Right hindlimb (tissue), 1 donor: ENCODE measurements at places on chromosomes 13 and 19.

DNA sequence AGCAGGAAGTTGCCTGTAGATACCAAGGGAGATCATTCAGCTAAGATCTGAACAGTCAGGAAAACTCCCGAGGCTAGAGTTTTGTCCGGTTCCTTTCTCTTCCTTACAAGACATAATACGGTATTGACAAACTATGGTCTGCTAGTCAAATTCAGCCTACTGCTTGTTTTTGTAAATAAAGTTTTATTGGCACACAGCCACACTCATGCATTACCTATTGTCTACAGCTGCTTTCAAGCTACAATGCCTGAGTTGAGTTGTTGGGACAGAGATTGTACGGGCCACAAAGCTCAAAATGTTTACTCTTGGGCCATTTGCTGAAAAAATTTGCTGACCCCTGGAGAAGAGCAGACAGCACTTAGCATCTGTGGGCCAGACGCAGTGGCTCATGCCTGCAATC lies 2.5 kb downstream of the SLC1A6 start:
- no peak for DNase-seq

DNA sequence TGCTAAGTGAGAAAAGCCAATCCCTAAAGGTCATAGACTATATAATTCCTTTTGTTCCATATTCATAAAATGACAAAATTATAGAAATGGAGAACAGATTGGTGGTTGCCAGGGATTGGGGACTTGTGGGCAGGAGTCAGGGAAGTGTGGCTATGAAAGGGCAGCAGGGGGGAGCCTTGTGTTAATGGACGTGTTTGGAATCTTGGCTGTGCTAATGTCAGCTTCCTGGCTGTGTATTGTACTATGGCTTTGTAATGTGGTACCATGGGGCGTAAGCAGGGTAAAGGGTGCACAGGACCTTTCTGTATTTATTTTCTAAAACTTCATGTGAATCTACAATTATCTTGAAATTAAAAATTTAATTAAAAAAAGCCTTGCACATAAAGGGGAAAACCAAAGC lies 248.5 kb downstream of the UQCRFS1 start:
- no peak for DNase-seq

- no peak for DNase-seq
These were observed 884 bp upstream of the CBY2 start for GRCh38 chr13:45700971-45701900.

DNA sequence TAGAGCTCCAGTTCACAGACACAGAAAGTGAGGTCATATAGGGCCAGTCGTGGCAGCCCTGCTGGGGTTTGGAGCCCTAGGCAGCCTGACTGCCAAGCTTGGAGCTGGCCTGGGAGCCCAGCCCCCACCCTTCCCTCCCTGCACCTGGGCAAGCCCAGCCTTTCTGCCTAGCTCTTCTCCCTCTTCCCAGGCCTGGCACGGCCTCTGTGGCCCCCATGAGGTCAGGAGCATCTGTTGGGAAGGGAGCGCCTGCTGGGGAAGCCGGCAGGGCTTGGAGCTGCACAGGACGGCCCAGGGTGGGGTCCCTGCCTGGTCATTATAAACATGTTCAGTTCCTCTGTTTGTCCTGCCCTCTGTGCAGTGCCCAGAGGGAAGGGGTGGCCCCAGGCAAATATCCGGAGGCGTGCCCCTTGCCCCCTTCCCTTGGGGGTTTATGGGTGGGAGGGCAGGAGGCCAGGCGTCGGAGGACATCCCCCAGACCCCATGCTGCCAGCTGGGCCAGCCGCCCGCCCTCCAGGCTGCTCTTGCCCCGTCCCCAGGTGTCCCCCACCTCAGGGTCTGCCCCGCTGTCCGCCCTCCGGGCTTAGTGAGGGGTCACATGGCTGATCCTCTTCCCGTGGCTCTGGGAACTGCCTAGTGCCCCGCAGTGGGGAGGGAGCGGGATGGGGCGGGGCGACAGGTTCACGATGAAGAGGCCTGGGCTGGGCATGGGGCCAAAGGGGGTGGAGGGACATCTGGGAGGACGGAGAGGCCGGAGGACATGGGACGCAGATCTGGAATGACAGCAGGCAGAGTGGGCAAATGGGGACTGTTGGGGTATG lies 30.0 kb upstream of the NCCRP1 start:
- DNase-seq, result peak; percentile 64

DNA sequence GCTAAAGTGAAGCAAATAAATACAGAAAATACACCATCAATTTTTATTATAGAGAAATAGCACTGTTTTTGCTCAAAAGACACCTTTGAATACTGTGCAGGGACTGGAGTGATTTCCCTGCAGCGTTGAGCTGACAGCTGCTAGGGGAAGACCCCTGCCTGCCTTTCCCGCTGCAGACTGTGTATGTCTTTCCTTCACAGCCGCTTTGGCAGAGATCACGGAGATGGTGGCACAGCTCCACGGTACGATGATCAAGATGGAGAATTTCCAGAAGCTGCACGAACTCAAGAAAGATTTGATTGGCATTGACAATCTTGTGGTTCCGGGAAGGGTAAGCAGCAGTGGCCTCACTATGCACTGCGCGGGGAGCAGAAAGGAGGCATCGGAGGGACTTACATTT lies 141.5 kb downstream of the STK24 start:
- DNase-seq, result no peak

DNA sequence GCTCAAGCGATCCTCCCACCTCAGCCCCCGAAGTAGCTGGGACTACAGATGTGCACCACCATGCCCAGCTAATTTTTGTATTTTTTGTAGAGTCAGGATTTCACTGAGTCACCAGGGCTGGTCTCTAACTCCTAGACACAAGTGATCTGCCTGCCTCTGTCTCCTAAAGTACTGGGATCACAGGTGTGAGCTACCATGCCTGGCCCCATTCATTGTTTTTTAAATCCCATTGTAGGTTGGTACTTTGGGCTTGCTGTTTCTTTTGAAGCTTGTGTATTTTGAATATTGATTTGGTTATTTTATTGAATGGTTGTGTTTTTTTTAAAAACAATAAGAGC lies 26.7 kb downstream of the ZMYM2 start:
- no peak for DNase-seq

DNA sequence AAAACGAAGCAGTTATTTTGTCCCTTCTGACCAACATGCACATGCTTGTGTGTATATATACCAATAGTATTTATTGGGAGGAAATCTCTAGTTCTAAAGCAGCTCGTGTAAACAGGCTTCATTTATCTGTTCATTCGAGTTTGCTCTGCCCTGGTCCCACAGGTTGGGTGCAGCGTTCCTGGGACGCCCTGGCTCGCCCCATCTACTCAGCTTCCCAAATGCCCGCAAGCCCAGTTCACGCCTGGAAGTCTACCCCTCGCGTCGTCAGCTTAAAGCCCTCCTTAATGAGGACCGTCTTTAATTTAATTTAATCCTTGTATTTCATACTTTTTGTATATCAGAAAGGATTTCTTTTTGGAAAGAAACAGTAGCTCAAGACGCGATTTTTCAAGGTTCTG lies 604 bp downstream of the THSD1 start:
- DNase-seq, result no peak

DNA sequence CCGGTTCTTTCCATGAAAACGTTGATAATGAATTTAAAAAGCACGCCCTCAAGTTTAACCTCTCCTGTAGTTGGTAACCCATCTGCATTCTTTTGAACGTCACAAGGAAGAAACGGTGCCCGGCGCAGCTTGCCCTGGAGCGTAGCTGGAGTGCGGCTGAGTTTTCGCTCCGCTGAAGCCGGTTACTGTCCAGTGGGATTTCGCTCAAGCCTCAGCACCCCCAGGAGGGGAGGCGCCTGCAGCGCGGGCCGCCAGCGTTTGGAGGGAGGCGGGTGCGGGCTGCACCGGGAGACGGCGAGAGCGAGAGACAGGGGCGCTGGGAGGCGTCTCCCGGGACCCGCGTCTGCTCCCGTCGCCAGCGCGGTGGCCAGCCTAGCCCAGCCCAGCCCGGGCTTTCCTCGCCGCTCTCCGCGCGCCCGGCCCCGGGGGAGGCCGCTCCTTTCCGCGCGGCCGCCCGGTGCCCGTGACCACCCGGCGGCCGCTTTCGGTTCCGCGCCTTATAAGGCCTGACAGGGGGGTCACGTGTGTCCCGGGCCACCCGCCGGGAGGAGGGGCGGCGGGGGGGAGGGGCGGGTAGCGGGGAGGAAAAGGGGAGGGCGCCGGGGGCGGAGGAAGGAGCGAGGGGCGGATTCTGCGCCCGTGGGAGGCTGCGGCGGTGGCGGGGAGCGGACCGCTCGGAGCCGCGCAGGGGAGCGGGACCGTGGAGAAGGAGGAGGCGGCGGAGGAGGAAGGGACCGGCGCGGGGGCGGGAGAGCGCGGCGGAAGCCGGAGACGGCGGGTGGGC lies 8.3 kb upstream of the DGKH start:
- peak; percentile 94 for DNase-seq

DNA sequence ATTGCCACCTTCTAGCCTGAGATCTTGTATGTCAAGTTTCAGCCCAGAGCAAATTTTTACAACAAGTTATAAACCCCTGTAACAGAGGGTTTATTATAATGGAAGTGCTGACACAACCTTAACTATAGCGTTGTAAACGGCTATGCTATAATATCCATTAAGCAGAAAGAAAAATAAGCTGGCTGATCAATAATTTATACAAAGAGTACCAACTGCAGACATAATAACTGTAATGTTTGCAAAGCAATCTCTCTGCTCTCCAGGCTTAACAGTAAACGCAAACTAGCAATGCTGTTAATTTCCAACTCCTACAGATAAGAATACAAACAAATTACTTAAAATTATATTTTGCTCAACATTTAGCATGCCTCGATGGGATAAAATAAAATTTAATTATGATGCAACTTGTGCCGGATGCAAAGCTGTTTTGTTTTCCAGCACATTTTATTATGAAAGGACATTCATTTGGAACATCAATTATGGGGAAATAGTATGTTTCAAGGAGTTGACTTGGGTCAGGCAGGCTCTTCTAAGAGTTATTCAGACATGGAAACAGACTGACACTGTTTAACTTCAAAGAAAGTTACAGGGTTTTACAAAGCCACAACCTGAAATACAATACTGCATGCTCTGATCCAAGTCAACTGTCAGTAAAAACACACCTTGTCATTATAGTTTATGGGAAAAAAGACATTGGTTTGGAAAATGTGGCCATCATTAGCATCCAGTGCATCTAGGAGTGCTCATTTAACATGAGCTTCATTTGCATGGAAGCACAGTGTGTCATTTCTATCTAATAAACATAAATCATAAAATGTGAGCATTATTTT lies 6.6 kb upstream of the DACH1 start:
- DNase-seq, result no peak

DNA sequence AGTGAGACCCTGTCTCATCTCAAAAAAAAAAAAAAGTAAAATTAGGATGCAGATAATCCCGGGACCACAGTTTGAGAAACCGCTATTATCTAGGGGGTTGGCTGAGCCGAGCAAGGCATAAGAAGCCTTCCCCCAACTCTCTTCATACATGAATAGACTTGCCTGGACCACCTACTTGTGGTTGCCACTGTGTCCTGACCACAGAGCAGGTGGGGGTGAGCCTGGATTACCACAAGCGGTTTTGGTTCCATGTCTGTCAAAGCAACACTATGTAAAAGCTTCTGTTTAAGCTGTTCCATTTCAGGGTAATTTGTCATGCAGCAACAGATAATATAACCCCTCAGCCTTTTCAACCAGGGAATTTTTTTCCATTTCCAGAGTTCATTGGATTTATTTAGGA lies 3.3 kb upstream of the NAPA start:
- no peak for DNase-seq

- DNase-seq, result no peak
These were observed 59.8 kb downstream of the TRPM4 start for GRCh38 chr19:49217382-49217781.

- DNase-seq, result no peak
These were observed 12.7 kb downstream of the SOX1 start for GRCh38 chr13:112079696-112080095.

- no peak for DNase-seq
These were observed 155.5 kb downstream of the FLT1 start for GRCh38 chr13:28339419-28339818.

GRCh38 chr13:37473035-37473434 lies 125.5 kb downstream of the POSTN start:
- DNase-seq, result no peak

DNA sequence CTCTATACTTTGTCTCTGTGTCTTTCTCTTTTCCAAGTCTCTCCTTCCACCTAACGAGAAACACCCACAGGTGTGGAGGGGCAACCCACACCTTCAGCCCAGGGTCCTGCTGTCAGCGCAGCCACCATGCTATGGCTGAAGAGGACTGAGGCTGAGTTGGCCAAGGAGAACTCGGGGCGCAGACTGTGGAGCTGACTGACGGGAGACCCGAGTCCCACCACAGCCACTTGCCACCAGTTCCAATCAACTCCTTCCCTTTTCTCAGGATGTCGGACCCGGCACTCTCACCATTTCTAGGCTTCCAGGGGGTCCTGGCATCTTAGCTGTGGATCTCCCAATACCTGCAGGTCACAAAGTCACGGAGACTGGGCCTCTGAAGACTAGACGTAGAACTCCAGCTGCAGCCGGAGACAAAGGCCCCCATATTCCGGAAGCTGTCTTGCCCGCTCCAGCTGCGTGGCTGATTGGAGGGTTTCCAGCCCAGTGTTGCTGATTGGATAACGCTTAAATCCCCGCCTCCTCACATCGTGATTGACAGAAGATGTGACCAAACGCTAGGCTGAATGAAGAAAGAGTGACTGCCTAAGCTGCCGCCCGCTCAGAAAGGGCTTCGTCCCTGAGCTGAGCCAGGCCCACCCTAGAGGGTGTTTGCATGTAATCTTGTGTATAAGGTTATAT lies 63.6 kb downstream of the ZNF429 start:
- peak; percentile 97 for DNase-seq

DNA sequence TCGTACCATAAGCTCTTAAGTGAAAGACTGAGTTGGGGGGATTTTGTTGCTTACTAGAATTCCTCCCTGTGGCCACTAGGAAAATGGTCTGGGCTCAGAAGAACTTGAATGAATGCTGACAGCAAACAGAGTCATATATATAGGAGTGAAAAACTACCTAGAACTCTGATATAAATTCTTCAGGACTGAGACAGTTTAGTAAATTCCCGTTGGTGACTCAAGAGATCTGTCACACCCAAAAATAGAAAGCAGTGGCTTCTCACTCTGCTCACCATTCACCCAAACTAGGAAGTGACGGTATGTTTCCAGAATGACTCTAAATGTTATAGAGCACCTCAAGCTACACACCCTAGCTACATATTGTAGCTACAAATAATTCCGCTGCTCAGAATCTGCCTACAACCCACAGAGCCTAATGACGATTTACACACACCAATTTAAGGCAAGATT lies 116.2 kb downstream of the TBC1D4 start:
- no peak for DNase-seq

DNA sequence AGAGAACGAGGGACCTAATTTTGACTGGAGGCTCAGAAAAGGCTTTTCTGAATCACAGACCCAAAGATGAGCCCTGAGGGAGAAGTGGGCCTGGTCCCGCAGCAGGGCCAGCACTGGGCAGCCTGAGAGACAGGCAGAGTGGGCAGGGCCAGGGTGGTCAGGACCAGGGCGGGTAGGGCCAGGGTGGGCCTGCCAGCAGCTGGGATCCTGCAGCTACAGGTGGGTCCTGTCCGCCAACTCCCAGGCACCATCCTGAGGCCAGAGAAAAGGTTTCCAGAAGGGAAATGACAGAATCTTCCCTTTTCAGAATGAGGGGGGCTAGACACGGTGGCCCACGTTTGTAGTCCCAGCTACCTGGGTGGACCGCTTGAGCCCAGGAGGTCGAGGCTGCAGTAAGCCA lies 23.7 kb downstream of the LATS2 start:
- DNase-seq, result no peak
